ENCODE measurements at places on chromosomes 7 and 10.

GRCh38 chr10:86775056-86775869 is 18.8 kb downstream of the BMPR1A start:
- DNase-seq = no peak

DNA sequence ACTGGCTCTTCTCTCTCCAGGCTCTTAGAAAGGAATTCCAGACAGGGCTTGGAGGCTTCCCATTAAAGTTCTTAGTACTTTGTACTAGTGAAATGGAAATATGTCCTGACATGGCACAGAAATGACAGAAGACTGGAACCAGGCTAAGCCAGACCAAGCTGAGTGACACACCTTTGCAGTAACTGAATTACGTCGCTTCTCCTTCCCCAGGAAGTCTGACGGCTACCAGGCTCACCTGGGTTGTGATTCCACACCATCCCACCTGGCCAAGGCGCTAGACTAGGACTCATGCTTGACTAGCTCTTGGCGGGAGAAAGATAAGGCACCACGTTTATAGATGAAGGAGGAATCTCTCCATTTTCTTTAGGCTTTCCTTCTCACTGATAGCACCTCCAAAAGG is 50.7 kb upstream of the KCNIP2 start:
- DNase-seq = no peak

DNA sequence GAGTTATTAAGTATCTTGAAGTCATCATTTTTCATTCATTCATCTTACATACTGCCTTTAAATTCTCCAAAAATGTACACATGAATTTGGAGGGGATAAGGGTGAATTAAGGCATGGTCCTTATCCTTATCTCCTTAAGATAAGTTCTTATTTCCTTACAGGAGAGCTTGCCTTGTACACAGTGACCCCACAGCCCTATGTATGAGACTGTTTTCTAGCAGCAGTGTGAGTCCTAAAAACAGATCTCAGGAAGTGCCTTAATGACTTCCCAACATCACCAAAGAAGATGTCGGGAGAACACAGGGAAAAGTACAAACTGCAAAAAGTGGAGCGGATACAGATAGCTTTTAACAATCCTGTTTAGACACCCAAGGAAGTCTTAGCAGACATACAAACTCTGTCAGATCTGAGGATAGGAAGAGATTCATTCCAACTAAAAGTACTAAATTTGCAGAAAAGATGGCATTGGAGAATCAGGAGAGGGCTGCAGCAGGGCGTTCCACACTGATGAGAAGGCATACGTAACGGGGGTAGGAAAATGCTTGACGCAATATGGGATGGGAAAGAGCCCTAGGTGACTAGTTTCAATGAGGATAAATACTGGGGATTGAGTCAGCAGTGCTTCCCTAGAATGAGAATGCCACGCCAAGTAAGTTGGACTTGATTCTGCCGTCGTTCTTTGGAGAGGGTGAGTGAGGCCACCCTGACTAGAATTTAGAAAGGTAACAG is 570.2 kb downstream of the PARD3 start:
- DNase-seq = no peak

DNA sequence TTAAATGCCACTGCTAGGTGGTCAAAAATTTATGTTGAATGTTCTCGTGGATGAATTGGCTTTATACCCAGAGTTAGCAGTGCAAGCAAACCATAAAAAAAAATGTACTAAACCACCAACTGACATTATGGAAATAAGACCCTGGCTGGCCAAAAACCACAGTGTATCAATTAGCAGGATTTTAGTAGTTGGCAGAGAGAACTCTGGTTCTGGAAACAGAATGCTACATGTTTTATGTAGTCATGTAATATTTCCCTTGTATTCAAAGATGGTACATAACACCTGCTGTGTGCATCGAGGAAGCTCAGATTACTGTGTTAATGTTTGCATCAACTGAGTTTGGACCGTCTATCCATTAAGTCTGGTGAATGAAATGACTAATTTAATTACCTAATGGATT is 618.5 kb downstream of the CCSER2 start:
- no peak for DNase-seq

DNA sequence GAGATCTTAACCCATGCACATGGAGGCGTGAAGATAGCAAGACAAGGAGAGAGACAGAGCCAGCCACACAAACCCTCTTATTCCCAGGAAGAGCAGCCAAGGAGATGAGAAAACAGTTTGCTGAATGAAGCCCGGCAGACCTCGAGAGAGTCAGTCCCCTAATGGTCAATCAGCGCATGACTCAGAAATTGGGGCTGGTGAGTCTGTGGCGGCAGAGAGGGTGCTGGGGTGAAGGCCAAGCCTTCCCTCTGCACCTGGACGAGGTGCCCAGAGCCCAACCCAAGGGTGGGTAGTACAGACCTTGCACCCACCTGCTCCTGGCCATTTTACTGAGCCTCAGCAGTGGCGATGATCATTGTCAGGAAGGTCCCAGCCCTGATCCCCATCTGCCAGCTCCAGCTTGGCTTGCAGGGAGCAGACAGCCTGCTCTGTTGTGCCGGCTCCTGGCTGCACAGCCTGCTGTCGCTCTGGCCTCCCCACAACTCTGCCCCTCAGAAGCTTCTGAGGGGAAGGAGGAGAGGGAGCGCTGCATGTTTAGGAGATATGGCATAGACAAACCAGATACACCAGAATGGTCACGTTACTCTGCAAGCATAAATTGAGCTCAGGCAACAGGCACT is 256.6 kb downstream of the RPS24 start:
- no peak for DNase-seq

DNA sequence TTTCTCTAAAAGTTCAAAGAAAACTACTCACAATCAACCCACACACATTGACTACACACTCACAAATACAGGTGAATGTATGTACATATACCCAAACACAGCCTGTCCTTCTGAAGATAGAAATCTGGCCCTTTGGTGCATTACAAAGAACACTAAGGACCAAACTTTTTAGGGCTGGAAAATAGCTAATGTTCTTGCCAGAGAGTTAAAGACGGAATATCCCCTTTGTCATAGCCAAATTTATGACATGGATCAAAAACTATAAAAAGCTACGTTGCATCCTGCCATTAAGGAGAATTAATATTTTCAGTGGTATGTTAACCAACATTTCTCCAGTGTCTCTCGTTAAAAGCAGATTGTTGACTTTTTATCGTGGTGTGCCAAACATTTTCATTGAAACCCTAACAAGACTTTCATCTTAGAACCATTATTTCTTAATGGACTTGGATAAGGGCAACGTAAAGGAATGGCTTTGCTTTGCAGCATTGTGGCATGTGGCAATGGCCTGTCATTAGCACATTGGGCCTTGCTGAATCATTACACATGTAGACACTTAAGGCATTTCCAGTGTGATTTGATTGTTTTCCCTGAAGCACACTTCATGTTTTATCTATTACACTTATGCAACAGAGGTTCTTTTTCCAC is 150.9 kb upstream of the MEOX2 start:
- no peak for DNase-seq

- DNase-seq = no peak
These were observed 38.5 kb upstream of the LRRC17 start for GRCh38 chr7:102874166-102874829.

DNA sequence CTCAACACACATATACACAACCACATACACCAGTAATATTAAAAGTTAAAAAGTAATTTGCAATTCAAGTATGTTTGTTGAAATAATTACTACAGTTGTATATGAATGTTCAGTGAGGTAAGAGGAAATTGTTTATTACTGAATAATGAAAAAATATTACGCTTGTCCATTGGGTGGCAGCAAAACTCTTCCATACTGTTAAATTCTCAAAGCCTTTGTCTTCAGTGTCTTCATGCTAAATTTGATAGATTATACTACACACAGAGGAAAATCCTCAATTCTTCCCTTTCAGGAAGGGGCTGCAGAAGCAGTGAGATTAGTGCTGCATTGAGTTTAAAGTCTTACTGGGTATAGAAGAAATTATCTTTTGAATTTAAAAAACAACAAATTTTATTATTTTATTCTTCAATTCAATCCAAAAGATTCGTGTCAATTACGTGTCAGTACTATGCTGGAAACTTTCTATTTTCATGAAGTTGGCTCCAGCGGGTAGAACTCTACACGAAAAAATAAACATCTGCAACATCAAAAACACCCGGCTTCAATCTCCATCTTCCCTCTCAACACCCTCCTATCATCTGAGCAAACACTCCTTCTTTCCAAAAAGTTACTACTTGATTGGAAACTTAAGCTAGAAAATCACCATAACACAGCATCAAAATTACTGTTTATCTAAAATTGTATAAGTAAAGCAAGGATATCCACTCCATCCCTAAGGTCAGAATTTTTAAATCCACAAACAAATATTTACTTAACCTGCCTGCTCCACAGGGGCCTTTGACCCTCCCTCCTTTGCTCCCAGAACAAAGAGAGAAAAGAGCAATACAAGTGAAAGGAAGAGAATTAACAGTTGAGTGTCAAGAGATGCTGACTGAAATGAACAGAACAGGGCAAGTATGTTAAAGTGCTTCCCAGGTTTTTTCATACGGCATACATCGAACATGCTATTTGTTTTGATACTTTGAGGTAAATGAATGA is 37.0 kb upstream of the TES start:
- DNase-seq = no peak

DNA sequence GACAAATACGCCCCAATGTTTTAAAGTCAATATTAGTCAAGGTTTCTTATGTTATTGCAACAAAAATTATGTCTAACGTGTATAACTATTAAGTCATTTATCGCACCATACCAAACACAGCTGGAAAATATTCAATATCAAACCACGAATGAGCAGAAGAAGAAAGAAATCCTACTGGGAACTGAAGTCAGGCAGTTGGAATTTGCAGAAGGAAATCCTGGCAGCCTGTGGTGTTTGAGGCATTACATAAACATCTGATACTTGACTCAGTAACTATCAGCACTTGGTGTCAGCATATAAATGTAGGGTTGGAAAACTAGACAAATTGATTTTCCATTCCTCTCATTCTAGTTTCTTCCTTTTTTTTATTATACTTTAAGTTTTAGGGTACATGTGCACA is 83.4 kb upstream of the NUPR2 start:
- no peak for DNase-seq

- DNase-seq = no peak
These were observed 77.4 kb downstream of the EPC1 start for GRCh38 chr10:32269343-32270100.

DNA sequence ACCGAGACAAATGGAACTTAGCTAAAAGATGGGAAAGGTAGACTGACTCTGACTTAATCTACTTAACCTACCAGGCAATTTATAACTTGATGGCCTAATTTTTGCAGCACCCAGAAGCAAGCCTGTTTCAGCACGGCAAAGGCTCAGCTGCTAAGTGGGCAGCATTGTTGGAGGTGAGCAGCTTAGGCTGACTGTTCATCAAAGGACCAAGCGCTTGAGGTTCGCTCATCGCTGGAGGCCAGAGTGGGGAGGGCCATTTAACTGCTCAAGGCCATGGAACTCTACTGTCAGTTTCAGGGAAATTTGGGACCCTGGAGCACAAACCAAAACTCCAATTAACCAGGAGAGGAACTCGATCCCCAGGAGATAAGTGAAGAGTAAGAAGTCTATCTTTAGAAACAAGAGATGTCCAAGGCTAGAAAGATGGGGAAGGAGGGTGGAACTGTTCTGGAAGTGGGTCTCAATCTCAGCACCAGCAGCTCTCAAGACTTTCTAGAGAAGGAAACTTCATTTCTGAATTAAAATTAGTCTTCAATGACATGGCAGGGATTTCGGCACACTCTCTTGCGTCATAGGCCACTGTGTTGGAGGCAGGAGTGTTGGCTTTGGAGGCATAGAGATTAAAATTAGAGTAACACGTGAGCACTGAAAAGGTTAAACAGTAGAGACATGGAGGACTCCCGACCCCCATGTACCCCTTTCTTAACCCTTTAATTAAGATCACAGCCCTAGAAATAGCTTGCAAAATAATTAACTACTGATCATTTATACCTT is 43.1 kb downstream of the EGFR start:
- no peak for DNase-seq

DNA sequence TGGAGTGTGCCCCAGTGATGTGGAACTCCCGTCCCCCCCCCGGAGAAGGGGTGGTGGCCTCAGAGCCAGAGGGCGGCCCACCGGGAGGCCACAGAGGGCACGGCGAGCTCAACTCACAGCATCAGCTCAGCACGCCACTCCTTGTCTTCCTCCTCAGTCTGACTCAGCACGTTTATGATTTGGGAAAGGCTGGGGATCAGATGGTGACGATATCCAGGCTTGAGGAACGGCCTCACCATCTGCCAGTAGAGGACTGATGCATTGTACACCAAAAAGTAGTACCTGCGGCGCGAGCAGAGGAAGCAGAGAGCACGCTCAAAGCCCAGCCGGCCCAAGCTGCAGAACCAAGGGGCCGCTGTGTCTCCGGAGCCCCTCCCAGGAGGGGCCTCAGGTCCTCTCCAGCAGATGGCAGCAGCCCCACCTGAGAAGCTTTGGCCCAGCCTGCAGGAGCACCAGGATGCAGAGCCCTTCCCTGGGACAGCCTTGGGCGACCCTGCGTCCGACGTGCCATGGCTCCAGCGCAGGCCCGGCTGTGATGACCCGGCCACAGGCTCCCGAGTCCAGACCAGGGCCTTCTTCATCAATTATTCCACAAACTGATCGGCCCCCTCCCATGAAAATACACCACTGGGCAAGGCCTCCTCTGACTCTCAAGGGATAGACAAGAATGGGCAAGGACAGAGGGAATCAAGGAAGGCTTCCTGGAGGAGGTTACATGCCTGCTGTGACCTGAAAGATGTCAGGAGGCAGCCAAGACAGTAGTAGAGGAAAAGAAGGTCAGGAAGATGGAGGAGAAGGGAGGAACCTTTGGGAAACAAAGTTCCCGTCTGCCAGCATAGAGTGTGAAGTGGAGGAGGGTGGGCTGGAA is 3.7 kb downstream of the CFAP46 start:
- DNase-seq = no peak

- no peak for DNase-seq
These were observed 7.9 kb downstream of the GPR146 start for GRCh38 chr7:1052031-1052818.

DNA sequence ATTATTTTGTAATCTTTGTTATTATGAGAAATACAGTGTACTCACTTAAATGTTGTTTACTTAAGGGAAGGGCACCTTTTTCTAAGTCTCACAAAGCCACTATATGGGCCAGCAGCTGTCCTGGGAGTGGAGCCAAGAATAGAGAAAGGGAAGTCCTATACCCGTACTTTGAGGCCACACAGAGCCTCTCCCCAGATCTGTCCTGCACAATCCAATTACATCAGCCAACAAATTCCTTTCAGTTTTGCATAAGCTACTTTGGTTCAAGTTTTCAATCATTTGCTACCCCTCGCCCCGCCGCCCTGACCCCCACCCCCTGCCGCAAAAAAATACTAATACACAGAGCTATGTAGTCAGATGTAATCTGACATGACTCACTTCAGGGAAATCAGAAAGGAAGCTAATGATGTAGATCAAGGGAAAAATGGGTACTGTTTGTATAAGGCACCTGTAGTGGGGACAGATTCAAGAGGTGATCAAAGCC is 297.4 kb upstream of the NEBL start:
- DNase-seq = no peak

DNA sequence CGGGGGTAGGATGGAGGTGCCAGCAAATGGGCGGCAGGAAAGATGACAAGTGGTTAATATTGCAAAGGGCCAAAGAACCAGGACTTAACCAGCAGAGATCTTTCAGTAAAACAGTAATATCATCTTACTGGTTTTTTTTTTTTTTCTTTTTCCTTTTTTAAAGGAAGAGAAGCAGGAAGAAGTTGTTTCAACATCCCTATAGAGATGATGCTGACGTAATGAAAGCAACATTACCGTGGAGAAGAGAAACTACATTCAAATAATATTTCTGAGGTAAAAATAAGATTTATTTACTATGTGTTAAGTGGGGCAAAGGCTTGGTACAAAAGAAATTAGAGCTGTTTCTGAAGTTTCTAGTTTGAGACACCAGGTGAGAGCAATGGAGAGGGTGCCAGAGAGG is 11.0 kb downstream of the MINDY3 start:
- no peak for DNase-seq

GRCh38 chr10:48798481-48799254 is 114.0 kb downstream of the WDFY4 start:
- no peak for DNase-seq

Data from stimulated activated CD8-positive, alpha-beta memory T cell treated with anti-CD3 and anti-CD28 coated beads, Interleukin-4, amount 100 ng/mL, for 4 hours (primary cell).